ENCODE measurements at places on chromosomes 4 and X.
A peak's percentile ranks its signal among the peaks of the same experiment; 100 is the strongest.

DNA sequence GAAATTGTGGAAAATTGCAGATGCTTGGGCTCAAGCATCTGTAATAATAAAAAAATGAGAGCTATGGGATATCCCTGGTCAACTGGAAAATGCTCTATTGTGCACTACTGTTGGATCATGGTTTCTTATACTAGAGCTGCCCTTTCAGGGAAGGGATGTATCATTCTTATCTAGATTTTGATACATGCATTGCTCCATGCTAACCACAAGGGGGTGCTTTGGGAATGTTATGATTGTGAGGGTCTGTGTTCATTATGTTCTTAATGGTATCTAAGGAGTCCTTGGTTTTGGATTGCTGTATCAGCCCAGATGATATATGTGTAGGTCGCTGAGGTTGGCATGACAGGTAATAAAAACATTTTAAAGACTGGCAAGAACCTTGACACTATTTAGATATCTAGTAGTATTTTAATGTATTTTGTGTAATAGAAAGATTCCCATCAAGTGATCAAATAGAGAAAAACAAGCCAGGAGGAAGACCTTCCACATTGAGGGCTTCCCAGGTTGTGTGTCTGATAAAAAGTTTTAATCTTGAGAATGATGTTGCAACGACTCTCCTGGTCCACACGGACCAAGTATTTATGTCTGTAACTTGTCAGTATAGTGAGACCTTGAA lies 49.2 kb upstream of the TLR2 start:
- DNase-seq = no peak

DNA sequence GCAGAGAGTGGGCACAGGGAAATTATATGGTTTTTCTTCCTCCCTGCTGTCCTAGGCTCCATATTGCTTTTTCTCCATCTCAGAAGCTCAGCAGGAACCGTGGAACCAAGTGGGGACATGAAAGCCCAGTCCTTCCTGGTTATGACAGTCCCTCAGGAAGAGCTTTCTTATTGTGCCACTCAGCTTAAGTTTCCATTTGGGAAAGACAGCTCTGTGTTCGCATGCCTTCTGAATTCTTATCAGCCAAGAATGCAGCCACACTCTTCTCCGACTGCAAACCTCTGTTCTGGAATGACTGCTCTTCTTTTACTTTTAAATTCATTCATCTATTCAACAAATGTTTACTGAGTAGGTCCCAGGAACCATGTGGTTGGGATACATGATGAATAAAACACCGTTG lies 58.0 kb upstream of the PPARGC1A start:
- no peak for DNase-seq

DNA sequence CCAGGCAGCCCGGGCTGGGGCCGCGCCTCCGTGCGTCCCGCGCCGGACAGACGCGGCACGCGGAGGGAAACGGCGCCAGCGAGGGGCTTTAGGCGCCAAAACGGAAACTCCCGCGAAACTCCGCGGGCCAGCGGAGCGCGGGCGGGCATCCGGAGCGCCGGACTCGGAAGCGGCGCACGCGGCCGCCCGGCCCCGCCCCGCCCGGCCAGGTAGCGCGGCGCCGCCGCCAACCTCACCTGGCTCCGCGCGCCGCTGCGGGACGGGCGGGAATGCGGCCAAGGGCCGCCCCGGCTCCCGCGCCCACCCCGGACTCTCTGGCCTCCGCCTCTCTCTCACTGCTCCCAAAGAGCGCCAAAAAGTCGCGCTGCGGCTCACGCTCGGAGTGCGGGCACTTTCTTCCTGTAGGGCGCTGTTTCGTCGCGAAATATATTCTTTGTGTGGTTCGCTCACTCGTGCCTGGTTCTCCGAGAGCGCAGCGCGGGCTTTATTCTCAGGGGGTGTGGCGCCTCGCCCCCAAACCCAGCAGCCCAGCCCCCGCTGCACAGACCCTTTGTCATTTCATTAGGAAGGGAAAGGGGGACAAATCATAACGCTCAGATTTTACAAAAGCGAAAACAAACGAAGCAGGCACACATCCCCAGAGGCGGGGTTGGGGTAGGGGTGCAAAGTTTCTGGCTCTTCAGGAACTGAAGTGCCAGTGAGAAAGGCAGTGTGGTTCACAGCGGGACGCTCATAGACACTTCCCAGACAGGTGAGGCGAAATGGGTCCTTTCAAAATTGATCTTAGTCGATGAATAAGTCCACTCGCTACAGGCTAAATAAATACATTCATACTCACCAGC lies 961 bp upstream of the MBNL3 start:
- DNase-seq = peak; percentile 61

GRCh38 chrX:39893417-39894338 lies 204.1 kb downstream of the BCOR start:
- no peak for DNase-seq

DNA sequence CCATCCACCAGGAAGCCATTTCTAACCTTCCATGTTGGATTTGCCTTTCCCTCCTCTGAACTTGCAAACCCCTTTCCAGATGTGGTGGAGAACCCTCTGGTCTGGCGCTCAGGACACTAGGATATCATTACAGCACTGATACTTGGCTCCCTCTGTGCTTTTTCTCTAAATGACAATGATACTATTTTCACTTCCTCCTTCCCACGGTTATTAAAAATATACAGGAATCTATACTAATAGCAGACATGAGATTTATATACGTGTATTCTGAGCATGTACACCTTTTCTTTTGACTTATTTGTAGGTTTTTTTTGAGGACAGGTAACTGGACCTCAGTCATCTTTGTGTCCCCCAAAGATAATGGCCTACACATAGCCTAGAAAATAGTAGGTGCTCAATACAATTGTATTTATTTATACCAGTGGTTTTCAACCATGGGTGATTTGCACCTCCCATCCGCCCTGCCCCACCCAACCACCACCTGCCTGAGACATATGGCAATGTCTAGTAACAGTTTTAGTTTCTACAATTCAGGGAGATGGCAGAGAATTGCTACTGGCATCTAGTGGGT lies 60.4 kb upstream of the PLAC8 start:
- no peak for DNase-seq

Data from psoas muscle (tissue), 8 donors.